ENCODE measurements at places on chromosomes 4 and X.

- no peak for DNase-seq
Observed at GRCh38 chr4:961351-962230, 11.8 kb downstream of the DGKQ start.

DNA sequence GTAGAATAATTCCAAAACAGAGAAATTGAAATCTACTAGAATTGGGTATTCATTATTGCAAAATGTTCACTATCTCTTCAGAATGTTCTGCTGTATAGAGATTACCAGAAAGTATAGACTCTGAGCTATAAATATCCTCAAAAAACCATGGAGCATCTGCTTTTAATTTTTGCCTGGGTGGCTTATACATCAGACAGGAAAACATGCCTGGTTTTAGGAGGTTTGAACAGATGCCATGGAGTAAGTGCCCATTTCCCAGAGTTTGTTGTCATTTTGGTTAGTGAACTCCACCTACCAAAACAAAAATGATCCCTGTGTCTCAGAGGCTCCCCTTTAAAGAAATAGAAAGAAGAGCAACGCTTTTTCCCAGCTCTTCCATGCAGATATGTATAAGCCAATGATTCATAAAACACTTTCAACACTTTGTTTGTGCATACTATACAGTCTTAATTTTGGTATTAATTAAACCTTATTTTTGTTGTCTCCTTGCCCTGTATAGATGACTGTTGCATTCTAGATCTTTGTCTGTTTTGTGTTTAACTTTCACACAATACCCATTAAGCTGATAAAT lies 68.7 kb downstream of the MEPE start:
- no peak for DNase-seq

DNA sequence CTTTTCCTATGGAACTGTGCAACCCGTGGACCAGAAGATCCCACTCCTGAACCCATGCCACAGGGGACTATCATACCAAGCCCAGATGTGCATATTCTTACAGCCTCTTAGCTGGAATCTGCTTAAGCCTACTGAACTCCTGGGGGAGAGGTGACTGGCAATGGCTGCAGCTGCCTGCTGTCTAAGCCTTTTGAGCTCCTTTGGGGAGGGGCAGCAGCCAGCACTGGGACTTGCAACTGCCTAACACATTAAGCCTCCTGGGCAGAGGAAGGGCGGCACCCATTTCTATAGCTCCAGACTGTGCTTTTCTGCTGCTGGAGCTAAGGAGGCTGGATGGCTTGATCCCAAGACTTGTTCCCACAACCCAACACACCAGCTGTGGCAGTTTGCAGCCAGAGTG lies 117.9 kb upstream of the VEGFC start:
- no peak for DNase-seq

- no peak for DNase-seq
Observed at GRCh38 chrX:125093852-125094251, 225.8 kb upstream of the TEX13C start.

- DNase-seq: no peak
Observed at GRCh38 chr4:39047681-39048080, 14.4 kb upstream of the KLHL5 start.

- no peak for DNase-seq
Observed at GRCh38 chr4:110617646-110618580, 5.0 kb downstream of the PITX2 start.

GRCh38 chr4:1538941-1539772 lies 132.9 kb upstream of the NKX1-1 start:
- DNase-seq: no peak

DNA sequence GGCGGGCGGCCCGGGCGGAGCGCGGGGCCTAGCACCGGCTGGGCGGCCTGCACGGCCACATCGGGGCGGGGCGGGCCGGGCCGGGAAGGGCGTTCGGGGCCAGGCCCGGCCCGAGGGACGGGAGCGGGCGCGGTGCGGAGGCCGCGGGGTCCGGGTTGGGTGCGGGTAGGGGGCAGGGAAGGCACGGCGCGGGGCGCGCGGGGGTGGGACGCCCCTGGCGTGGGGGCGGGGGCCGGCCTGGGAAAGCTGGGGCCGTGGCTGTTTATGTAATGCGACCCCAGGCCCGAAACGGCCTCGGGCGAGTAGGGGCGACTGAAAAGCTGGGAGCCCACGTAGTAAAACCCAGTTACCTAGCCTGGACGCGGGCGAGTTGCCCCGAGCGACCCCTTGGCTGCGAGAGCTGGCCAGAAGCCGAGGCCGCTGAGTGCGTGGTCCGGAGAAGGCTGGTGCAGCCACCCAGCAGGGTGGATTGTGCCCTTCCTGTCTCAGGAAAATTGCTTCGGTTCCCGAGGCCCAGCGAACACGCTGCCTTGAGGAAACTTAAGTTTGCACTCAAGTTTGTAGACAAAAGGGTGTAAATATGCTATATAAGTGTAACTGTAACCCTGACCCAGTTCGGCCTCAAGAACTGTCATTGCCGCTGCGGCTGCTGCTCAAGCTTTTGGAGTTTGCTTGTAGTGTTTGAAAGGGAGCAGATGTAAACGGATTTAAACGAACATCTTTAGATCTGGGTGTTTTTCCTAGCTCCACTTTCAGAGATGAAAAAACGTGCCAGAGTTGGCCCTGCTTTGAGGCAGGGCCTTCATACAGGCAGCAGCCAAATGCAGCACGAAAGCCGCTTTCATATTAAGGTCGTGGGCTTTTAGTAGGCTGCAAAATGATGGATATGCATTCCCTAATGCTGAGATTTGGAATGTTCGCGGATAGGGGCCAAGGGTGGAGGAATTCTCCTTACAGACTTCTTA lies 674 bp downstream of the SEC24B start:
- DNase-seq: no peak

DNA sequence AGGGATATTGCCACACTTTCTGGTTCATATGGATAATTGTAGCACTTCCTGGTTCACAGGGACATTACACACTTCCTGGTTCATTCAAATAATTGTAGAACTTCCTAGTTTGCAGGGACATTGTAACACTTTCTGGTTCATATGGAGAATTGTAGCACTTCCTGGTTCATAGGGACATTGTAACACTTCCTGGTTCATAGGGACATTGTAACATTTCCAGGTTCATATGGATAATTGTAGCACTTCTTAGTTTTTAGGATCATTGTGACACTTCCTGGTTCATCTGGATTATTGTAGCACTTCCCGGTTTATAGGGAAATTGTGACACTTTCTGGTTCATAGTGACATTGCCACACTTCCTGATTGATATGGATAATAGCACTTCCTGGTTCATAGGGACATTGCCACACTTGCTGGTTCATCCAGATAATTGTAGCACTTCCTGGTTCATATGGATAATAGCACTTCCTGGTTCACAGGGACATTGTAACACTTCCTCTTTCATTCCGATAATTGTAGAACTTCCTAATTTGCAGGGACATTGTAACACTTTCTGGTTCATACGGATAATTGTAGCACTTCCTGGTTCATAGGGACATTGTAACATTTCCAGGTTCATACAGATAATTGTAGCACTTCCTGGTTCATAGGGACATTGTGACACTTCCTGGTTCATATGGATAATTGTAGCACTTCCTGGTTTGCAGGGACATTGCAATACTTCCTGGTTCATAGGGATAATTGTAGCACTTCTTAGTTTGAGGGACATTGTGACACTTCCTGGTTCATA lies 59.2 kb upstream of the CD99 start:
- no peak for DNase-seq

DNA sequence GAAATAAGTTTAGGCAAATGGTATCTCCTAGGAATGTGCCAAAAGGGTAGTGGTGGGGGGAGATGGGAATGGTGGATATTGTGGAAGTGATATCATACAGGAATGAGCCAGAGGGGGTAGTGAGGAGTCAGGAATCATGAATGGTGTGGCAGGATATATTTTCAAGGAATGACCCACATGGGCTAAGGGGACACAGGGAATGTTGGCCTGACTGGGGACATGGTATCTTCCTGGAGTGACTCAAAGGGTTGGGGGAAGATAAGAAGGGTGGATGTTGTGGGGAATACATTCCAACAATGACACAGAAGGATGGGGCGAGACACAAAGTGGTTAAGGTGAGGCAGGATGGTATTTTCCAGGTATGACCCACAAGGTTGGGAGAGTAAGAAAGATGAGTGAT lies 60.6 kb downstream of the MAOA start:
- no peak for DNase-seq

Measured in stimulated activated CD8-positive, alpha-beta memory T cell treated with anti-CD3 and anti-CD28 coated beads, Interleukin-7, amount 100 ng/mL, for 48 hours (primary cell).